ENCODE measurements at places on chromosomes 13 and 19.

DNA sequence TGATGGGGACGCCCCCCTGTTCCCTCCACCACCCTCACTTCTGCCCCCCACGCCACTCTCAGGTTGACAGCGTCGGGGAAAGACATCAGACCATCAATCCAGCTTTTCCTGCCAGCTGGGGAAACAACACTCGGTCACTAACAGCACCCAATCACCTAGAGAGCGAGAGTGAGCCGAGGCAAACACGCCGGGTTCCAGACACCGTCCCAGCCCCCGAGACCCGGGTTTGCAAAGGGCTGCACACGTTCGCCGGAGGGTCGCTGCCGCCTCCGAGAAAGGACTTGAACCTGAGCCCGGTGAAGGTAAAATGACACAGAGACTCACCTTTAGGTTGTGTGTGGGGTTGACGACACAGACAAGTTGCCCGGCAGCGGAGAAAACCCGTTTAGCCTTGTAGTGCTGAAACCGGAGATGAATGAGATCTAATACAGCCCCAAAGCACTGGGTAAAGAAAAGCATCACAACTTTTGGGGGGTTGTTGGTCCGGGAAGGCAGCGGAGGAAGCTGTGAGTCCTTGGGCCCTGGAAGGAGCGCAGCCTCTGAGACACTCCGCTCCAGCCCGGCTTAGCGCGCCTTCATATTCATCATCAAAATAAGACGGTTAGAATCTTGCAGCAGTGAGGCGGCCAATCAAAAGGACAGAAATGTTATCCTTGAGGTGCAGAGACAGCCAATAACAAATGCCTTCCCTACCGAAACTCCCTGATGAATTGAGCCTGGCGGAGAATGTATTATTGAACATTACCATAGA is at the start of gene SIAH3:
TSS of gene SIAH3 (minus strand) at position 583 of the 751 bp plus-strand sequence. CDS start at position 459, 124 bp downstream.
- no peak for DNase-seq

GRCh38 chr19:23783636-23784035 is 24.9 kb upstream of the ZNF681 start:
- DNase-seq = no peak

DNA sequence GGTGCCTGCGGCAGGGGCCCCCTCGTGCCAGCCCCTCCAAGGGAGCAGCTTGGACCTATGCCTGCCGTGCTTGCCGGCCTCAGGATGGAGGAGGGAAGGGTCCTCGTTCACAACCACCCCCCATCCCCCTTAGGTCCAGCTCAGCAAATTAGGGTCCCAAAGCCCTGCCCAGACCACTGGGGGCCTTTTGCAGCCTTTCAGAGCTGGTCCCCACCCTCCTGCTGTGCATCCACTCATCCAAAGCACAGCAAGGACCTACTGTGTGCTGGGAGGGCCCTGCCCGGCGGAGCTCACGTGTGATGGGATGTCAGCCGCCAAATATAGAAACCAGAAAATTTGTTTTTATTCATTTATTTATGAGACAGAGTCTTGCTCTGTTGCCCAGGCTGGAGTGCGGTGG is 16.5 kb upstream of the SLC7A10 start:
- DNase-seq = no peak

DNA sequence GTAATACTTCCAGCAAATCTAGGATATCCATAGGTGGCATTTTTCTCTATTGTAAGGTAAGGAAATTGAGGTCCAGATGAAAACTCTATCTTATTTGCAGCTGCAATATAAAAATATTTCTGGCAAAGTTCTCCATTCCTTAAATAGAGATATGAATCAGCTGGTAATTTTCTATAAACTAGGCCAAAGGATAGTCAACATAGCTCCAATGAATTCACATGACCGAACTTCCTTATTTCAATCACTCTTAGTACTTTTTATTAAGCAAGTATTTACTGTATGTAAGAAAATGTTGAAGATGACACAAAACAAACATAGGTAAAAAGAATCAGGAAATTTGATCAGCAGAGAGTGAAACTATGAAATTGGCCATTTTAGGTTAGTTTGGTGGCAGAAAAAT is 13.0 kb upstream of the LCP1 start:
- no peak for DNase-seq

DNA sequence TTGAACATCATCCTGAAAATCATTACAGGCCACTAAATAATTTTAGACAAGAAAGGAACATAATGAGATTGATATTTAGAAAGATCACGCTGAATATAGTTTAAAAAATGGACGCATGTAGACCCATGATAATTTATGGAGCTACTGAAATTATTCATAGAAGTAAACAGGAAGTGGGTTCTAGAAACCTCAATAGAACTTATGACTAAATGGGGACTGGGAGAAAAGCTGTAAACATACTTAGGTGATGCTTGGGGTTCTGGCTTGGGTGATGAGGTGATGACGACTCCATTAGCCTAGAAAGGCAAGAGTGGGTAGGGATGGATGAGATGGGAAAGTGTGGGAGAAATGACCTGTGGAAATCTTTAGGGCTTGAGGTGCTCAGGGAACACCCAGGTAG is 484.0 kb downstream of the MYO16 start:
- DNase-seq = no peak

- no peak for DNase-seq
Observed at GRCh38 chr19:16702123-16702522, 17.5 kb upstream of the NWD1 start.

GRCh38 chr13:95536632-95537241 is 15.8 kb upstream of the CLDN10 start:
- DNase-seq = no peak
